ENCODE measurements at places on chromosomes 11 and 22. TPM values are rescaled to one million over a fixed set of nuclear protein-coding genes. Genes with fewer than 3 reads are reported as not detected.

DNA sequence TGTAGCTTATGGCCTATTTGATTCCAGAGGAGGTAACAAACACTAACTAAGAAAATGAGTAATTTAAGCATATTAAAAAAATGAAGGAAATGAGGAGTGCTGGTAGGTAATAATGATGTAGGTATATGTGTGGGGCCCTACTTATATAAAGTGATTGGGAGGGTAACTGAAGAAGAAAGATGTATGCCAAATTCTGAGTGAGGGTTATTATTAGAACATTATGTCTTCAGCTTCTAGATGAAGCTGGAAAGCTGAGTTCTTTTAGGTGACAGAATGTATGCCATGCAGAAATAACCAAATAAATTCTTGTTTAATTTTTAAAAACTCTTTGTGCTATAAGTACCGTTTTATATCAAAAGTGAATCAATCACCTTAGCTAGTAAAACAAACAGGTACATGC is 479.6 kb upstream of the TENM4 start:
- no peak for DNase-seq

- DNase-seq: no peak
Observed at GRCh38 chr11:95659088-95659487, 130.5 kb downstream of the FAM76B start.

GRCh38 chr11:47434011-47434786 is 8.0 kb upstream of the PSMC3 start:
- no peak for DNase-seq

- DNase-seq: no peak
Observed at GRCh38 chr11:6604081-6604626, 580 bp downstream of the ILK start.

CENPM gene
- total RNA-seq: 6.9 TPM
